Large intestine (tissue), 12 donors: ENCODE measurements at places on chromosomes 7 and 10.

DNA sequence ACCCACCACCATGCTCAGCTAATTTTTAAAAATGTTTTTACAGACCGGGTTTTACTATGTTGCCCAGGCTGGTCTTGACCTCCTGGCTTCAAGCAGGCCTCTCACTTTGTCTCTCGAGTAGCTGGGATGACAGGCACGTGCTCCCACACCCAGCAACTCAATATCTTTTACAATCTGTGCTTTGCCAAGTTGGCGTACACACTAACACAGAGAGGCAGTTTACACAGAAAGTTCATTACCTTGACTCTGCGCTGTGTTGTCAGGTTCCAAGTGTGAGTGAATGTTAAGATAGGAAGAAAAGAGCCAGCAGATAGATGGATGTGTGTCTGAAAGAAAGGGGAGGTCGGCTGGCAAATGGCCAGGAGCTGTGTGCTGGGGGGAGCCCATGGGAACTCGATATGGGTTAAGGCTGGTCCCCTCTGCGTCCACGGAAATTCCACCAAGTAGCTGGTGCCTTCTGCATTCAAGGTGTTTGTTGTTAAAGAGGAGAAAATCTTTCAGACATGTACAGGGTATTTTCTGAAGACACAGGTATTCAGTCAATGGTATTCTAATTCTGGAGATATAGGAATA, 299.8 kb downstream of the CAMK1D start:
- DNase-seq = no peak

GRCh38 chr10:125720002-125720382, 483 bp downstream of the EDRF1 start:
- no peak for DNase-seq

- no peak for DNase-seq
These were observed 71.2 kb downstream of the ADRA2A start for GRCh38 chr10:111148025-111148424.

DNA sequence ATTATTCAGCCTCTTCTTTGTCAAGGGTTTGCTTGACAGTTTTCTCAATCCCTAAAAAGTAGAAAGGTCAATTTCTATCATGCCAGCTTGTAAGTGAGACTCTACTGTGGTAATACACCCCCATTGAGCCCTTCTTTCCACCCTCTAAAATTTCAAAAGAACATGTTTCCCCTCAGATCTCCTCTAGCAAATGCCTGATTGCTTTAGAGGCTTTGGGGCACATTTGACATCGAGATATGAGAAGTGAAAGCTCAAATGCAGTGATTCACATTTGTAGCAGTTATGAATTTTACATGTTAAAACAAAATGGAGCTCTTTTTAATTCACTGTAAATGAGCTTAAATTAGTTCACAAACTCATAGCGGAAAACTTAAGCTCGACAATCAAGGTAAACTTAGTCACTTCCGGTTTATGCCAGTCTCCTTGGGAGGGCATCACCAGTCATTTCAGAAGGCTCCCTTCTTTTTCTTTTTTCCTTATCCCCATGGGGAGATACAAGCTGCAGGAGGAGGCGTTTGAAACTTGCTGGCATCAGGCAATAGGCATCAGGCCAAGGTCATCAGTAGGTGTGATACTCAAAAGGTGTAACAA, 55.3 kb upstream of the ADO start:
- no peak for DNase-seq

DNA sequence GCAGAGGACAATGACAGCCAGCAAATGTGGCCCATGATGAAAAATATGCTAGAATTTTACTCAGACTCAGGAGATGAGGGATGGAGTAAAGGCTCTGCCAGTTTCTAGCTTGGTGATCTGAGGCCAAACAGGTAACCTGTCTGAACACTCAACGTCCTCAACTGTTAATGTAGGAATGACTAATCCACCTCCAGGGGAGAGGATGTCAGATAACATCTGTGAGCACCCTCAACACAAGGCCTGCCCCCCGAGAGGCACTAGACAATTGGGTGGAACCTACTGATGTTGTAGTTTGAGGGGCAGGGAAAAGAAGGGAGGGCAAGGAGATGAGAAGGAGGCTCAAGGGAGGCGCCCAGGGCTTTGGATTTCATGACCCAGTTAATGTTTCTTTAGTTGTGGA, 445.1 kb downstream of the PLXNA4 start:
- no peak for DNase-seq

DNA sequence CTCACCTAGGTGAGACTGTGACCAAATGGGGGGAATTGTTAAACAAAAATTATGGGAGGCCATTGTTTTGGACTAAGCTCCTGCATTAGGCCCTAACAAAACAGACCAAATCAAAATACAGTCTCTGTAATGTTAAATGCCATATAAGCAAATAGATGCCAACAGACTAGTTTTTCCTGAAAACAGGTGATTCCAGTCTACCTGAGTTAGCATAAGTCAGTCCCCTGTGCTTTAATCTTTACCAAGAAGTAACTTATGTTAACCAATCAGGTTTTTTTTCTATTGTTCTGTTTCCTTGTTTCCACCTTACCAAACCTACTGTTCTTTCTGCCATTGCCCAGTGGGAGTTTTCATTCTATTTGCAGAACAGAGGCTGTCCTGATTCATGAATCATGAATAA, 48.0 kb downstream of the PDZD8 start:
- DNase-seq = no peak

DNA sequence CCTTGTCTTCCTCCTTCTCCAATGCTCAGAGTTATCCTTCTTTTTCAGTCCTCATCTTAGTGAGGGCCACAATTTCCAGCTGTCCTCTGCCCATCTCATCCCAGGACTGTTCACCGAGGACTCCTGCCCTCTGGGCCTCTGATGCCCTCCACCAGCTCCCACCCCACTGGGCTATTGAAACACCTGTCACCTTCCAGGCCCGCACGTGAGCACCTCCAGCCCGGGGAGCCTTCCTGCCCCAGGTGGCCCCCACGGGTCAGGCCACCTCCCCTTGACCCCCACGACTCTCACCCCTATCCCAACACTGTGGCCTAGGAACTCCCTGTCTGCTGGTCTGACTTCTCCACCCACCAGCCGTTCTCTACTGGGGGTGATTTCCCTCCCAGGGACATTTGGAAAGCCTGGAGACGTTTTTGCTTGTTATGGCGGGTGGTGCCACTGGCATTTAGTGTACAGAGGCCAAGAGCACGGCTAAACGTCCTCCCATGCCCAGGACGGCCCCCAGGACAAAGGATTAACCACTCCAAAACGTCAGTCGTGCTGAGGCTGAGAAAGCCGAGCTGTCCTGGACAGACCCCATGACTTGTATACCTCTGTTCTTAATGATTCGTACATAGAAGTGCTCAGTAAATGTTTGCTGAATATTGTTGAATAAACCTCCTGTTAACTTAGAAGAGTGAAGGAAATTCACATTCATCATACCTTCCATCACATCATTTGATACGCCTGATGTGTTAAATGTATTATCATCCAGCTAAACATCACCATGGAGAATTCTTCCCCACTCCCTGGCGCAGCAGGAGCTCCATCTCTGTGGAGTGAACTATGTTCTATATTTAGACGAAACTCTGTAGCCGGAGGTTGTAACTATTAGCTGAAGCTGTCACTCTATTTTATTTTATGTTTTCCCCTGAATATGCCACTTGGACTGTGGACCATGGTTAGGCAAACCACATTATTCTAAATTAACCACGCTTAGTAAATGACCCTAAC, 270.1 kb upstream of the SHH start:
- no peak for DNase-seq

GRCh38 chr7:130063036-130063435, 7.3 kb upstream of the KLHDC10 start:
- no peak for DNase-seq

GRCh38 chr7:139339025-139339424, 2.1 kb upstream of the FMC1 start:
- DNase-seq = no peak

DNA sequence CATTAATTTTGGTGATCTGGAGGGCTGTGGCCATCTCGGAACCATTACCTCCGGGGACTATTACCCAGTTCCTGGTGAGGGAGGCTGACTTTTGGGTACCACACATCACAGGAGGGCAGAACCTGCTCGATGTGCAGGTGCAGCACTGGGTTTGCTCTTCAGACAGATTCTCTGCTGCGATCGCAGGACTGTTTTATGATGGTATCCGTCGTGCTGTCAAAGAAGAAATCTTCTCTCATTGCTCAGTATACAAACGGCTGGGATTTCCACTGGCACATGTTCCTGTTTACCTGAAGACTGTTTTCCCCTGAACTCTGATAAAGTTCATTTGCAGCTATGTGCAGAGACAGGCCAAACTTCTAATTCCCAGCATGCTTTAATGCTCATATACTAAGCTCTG, 27.2 kb upstream of the SHH start:
- DNase-seq = no peak
